ENCODE measurements at places on chromosomes 12 and 14.

- DNase-seq = peak; percentile 48
These were observed 41.3 kb upstream of the C12orf71 start for GRCh38 chr12:27123642-27124041.

- no peak for DNase-seq
These were observed 48.0 kb downstream of the NT5DC3 start for GRCh38 chr12:103793046-103793445.

- DNase-seq = no peak
These were observed 118.7 kb upstream of the CDKN3 start for GRCh38 chr14:54278087-54278486.

DNA sequence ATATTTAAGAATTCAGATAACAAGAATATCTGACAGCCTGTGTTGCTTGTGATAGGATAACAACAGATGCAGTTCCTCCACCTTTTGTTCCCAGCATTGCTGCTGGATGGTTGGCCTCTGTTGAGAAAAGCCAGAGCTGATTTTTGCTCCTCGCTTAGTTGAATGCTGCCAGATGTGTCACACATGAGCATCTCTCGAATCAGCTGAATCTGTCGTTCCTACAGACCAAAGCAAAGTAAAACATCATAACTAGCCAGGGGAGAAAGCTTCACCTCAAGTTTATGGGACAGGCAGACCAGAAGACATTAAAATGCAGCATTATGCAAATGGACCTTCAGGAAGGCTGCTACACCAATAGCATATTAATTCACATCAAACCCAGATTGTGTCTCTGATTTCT lies 20.1 kb downstream of the RACGAP1 start:
- no peak for DNase-seq

DNA sequence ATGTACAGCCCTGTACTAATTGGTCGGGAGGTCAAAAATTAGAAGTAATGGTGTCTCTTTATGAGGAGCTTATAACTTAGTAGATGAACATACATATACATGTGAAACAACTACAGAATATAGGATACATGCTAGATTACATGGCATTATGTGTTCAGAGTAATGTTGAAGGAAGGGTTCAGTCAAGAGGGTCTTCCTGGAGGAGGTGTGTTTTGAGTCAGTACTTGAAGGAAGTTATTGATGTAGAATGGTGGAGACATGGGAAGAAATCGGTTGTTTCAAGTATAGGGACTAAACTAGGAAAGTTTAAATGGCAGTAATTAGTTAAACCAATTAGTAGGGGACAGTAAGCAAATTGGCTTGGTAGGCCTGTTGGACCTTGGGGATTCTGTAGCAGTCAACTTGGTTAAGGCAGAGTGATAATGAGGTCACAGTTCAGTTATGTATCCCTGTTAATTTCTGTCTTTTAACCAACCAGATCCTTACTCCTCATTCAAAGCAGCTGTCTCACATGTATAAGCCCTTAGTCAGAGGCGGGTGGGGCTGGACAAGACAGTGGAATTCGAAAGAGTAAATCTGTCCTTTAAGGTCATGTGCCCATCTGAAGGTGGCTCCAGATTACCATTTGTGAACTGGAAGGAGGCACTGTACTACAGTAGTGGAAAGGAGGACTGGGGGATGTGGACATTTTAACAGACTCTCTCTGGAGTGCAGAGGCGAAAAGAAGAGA lies 3.5 kb upstream of the ANKRD52 start:
- peak; percentile 41 for DNase-seq

GRCh38 chr14:90599748-90600507 lies 203.1 kb downstream of the CALM1 start:
- DNase-seq = peak; percentile 36

- DNase-seq = peak; percentile 61
These were observed 1.8 kb upstream of the AHNAK2 start for GRCh38 chr14:104979758-104980610.

- DNase-seq = peak; percentile 71
These were observed 28.1 kb upstream of the SINHCAF start for GRCh38 chr12:31353750-31354708.

- DNase-seq = peak; percentile 32
These were observed 1.5 kb downstream of the TTC6 start for GRCh38 chr14:37596790-37597472.

GRCh38 chr12:105206686-105207374 lies 29.1 kb downstream of the APPL2 start:
- DNase-seq = no peak

- DNase-seq = no peak
These were observed 84.6 kb downstream of the OTOGL start for GRCh38 chr12:80183939-80184338.

DNA sequence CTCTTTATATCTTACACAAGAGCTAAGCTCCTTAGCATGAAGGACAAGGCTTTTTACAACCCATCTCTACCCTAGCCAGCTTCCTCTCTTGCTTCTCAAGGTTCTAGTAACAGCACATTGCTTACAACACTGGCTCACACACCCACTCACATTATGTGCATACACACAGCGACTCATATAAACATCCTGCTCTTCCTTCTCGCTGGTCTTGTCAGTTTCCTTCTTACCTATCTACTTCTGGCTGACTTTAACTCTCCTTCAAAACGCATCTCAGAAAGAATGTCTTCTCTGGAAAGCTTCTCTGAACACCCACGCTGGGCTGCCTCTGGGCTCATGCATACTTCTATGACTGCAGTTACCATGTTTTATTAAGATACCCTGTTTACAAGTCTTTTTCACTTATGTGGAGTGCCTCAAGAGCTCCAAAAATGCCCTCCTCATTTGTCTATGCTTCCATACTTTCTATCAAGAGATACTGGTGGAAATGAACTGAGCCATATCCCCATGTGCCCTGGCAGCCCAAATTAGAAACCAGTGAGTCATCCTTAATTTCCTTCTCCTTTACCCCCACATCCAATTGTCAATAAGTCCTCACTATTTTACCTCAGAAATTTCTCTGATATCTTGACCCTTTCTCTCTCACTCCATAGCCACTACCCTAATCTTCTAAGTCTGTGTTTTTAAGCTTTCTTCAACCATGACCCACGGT lies 126.9 kb upstream of the KRAS start:
- no peak for DNase-seq

DNA sequence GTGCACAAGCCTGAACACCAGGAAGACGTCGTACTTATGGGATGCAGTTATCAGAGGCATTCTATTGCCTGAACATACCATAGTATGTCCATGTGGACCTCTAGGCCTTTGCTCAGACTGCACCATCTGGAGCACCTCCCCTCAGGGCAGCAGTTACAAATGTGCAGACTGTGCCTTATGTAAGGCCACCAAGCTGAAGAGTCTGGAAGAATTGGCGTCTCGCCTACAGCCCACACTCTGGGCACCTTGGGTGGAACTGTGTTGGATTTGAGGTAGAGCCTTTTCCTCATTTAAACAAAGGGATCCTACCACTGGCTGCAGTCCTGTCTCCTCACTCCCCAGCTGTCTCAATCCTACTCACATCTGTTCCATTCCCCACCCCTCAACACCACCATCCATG lies 204.3 kb upstream of the FRMD6 start:
- DNase-seq = no peak

DNA sequence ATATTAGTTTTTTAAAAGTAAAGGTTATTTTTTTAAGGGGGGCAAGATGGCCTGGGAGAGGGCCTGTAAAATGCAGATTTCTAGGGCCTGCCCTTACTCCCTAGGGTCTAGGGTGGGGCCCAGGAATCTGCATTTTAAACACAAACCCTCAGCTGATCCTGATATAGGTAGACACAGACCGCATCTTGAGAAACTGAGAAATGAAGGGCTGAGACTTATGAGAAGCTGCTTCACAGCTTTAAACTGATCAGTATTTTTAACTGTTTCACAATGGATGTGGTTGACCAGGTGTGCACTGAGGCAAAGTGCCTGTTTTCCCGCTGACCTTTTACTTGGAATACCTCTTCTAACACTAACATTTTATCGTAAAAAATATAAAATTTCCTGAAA lies 84.0 kb downstream of the CCDC88C start:
- no peak for DNase-seq

GRCh38 chr12:29907461-29907860 lies 123.7 kb upstream of the TMTC1 start:
- no peak for DNase-seq

GRCh38 chr14:49303946-49304516 lies 282.1 kb downstream of the RPS29 start:
- DNase-seq = peak; percentile 22

- DNase-seq = peak; percentile 39
These were observed 818 bp downstream of the VPS33A start for GRCh38 chr12:122265476-122265875.

DNA sequence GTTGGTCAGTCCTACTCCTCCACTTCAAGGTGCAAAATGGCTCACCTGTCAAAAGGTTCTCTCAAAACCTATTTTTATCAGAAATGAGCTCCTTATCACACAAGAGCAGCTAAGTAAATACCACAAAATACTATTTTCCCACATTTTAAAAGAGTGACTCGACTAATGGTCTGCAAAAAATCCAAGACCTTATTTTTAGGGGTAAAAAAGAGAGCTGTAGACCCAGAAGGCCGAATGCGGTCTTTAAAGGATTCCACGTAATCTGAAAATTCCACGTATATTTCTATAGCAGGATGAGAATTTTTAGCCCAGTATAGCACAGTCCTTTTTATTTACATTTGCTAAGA lies 3.8 kb downstream of the C14orf93 start:
- DNase-seq = no peak

- no peak for DNase-seq
These were observed 18.6 kb upstream of the PTGR2 start for GRCh38 chr14:73833034-73833433.

DNA sequence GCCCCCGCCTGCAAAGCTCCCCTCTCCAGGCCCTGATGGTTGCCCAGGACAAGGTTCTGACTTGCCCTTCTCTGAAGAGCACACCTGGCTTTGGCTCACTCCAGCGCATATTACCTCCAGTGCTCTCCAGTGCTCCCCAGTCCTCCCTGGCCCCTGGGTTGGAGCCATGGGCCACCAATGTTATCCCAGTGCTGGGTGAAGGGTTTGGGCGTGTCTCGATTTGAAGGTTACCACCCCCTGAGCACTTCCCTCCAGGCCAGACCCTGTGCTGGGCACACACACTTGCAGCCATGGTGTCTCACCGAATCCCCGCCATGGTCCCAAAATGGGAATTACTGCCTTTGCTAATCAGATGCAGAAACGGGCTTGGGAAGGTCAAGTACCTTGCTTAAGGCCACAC lies 11.1 kb downstream of the RITA1 start:
- DNase-seq = no peak

GRCh38 chr14:29442696-29443095 lies 485.0 kb downstream of the PRKD1 start:
- DNase-seq = no peak

DNA sequence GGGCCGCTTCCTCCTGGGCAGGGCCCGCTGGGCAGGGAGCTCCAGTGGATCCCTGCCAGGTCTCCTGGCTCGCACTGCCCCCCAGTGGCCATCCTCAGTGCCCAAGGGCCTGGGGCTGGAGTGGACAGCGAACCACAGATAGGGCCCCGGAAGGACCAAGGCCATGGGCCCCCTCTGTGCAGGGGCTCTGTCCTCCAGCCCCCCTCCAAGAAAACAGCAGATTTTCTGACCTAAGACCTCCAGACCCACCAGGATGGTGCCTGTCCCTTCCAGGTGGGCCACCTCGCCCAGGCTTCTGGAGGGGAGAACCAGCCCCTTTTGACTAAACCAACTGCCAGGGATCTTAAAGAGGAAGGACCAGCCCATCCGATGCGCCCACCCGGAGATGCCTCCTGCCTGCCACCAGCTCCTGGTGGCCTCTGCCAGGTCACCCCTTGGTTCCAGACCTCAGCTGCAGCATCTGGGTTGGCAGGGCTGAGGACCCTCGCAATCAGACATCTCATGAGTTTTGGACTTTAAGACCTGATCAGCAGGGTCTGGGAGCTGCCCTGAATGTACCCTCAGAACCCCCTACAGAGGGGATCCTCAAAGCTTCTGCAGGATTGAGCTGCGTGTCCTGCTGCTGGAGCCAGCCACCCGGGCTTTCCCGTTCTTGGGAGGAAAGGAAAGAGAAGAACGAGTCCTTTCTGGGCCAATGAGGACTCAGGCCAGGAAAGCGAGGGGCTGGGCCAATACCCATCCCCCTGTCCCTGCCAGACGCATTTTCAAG lies 325.8 kb upstream of the DIO3 start:
- DNase-seq = peak; percentile 56

DNA sequence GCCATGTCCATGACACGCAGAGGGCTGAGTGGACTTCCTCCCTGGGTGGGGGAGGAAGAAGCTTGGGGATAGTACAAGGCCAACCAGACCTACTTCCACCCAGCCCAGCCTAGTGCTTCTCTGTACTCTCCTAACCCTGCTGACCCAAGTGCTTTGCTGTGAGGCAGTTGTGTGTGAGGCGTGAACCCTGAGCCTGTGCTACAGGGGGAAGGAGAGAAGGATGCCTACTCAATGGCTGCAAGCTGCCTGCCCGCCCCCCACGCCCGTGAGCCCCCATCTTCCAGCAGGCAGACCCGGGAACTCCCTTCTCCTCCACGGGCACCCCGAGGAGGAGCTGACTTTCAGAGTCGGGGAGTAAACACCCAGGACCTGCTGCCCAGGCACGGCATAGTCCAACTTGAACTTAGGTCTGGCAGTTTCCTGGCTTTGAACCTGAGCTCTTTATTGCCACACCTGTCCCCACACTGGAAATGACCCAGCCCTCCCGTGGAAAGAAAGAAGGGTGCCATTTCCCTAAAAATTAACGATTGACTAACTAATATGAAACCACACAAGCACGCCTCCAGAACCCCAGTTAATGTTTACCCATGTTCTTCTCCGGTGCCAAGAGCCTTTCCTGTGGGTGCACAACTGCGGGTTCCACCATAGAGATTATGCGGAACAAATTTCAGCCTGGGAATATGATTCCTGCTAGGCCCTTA lies 10.8 kb downstream of the ALDH2 start:
- DNase-seq = peak; percentile 80

DNA sequence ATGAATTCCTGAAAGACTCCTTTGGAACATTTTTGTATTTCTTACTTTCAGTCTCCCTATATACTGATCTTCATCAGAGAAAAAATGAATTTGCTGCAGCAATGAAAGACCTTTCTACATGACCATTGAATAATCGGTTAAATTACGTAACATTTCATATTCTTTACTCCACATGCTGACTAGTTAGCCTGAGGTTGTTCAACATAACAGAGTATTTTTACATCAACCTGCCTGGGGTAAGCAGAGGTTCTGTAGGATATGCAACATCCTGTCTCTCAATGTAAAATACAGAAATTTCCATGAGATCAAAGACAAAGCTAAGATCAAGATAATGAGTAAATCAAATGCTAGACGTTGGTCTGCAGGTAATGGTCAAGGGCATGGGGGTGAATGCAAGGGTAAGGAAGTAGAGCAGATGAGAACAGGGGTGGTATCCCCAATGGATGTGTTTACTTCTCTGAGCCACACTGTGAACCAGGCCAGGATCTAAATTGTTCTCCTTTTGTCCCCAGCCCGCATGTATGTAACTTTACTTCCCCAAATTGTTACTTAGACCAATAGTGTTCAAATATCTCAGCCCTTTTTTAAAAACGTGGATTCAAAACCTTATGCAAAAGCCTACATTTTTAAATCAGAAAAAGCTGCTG lies 45.4 kb downstream of the DUSP6 start:
- no peak for DNase-seq

Measured in HT-29 (cell line).